ENCODE measurements at places on chromosomes 16 and 17.
A peak's percentile ranks its signal among the peaks of the same experiment; 100 is the strongest.

DNA sequence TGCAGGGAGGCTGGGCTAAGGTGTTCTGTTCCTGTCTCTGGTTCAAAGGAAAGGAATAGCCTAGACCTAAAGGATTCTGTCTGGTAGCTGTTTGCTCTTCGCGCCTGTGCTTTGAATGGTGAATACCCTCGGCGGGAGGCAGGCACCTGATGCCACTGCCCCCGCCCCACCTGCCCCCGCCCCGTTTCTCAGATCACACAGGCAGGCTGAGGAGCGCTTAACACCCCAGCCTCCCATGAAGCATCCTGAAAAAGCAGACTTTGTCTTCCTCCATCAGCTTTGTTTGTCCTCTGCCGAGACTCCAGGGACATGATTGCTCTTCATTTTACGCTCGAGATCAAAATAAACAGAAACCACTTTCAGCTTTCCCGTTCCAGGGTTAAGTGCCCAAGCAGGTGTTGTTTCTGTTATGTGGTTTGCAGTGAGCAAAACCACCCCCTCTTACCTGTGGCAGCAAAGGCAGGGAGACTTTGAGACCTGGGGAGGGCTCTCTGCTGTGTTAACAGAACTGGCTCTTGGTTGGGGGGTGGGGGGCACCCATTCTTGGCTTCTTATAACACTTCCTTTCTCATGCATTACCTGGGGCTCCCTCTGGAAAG lies 452.1 kb downstream of the WWOX start:
- DNase-seq: peak; percentile 34

GRCh38 chr16:51328733-51329132 lies 177.7 kb upstream of the SALL1 start:
- DNase-seq: no peak

DNA sequence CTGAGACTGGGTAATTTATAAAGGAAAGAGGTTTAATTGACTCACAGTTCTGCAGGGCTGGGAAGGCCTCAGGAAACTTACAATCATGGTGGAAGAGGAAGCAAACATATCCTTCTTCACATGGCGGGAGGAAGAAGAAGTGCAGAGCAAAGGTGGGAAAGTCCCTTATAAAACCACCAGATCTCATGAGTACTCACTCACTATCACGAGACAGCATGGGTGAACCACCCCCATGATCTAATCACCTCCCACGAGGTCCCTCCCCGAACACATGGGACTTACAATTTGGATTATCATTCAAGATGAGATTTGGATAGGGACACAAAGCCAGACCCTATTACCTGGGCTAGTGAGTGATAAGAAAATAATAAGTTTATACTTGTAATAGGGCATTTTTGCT lies 70.6 kb upstream of the HS3ST2 start:
- DNase-seq: no peak

- no peak for DNase-seq
Observed at GRCh38 chr17:32335046-32335445, 6.9 kb downstream of the C17orf75 start.

GRCh38 chr17:41521574-41522261 lies 3.0 kb upstream of the KRT15 start:
- no peak for DNase-seq

DNA sequence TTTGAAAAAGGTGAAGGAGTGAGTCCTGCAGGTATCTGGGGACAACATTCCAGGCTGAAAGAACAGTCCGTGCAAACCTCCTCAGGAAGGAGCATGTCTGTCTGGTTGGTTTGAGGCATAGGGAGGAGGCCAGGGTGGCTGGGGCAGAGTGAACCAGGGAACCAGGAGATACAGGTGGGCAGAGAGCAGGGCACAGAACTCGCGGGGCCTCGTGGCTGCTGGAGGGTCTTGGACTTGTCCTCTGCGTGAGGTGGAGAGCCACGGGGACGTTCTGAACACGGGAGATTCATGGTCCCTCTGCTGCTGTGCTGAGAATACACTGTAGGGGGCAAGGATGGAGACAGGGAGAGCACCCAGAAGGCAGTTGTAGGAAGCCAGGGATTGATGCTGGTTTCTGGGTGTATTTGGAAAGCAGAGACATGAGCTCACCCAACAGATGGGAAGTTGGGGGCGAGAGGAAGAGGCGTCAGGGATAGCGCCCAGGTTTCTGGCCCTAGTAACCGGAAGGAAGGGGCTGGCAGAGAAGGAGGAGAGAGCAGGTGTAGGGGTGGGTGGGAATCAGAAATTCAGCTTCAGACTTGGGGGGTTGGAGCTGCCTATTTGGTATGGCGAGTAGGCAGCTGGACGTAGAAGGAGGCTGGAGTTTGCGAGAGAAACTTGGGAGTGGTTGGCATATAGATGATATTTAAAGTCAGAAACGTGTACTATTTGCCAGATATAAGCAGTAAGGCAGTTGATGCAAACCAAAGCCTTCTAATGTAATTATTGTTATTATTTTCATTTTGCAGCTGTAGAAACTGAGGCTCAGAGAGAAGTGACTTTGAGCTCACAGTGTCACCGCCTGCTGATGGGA lies at the start of gene CCL17:
CCL17 (plus strand) TSS at position 803 of the 853 bp plus-strand sequence. CDS start 9,166 bp downstream, outside the sequence.
- DNase-seq: no peak

- no peak for DNase-seq
Observed at GRCh38 chr17:65359016-65359415, 202.4 kb downstream of the AXIN2 start.

DNA sequence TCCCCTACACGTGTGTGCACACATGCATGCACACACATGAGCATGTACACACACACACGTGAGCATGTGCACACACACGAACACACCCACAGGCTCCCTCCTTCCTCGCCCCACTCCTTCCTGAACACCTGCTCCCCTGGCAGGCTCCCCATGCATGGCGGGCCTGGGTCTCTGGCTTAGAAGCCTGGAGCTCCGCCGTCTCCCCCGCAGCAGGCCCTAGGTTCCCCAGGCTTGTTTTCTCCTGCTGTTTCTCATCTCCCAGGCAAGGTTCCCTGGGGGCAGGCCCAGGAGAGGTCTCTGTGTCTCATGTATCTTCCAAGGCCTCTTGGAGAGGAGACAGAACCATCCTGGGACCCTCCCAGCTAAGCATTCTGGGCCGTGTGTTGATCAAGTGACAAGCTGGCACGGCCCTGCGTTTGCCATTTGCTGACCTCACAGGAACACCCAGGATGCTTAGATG lies 202.3 kb upstream of the CIBAR2 start:
- no peak for DNase-seq

GRCh38 chr17:61594294-61594825 lies 3.3 kb upstream of the NACA2 start:
- no peak for DNase-seq

- DNase-seq: peak; percentile 28
Observed at GRCh38 chr17:62778990-62779681, 29.0 kb downstream of the MARCHF10 start.

DNA sequence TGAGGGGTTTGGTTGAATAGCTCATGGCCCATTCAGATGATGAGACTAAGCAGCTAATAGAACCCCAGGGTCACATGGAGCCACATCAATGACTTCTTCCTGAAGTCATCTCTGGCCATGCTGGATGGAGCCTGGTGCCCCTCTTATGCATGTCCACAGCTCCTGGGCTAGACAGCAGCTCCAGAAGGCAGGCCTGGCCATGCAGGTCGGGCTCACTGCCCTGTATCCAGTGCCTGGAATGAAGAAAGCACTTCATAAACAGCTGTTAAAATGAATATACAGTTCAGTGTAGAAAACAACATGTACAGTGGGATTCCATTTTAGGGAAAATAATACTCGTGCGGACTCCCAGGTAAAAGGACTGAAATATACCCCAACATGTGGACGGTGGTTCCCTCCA lies 73.9 kb downstream of the GNAO1 start:
- no peak for DNase-seq

- no peak for DNase-seq
Observed at GRCh38 chr17:37650419-37651003, 7.3 kb upstream of the DDX52 start.

DNA sequence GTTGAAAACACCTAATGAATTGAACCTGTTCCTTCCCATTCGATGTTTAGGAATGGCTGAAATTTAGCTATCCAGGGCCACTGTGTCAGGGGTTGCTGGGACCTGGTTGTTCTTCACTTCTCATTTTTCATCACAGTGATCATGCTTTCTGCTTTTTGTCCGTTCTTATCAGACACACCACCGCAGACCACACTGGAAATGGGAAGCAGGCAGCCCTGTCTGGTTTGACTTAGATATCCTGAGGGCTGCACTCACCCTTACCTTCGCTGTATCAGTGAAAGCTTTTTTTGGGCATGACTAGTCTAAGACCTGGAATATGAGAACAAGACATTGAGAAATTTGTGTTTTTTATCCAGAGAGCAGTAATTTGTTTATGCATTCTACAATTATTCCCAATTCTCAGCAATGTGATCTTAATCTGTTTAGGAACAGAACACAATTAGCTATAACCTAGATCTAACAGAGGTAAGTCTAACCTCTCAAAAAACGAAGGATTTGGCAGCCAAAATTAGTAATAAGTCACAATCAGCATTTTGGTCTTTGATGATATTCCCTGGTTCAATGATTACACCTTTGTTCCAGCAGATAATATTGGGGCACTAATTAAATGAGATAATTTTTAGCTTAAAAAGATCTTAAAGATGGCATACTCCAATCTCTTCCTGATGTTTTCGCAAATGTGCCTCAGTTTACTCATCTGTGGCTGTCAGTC lies 126.0 kb upstream of the GOT2 start:
- no peak for DNase-seq

DNA sequence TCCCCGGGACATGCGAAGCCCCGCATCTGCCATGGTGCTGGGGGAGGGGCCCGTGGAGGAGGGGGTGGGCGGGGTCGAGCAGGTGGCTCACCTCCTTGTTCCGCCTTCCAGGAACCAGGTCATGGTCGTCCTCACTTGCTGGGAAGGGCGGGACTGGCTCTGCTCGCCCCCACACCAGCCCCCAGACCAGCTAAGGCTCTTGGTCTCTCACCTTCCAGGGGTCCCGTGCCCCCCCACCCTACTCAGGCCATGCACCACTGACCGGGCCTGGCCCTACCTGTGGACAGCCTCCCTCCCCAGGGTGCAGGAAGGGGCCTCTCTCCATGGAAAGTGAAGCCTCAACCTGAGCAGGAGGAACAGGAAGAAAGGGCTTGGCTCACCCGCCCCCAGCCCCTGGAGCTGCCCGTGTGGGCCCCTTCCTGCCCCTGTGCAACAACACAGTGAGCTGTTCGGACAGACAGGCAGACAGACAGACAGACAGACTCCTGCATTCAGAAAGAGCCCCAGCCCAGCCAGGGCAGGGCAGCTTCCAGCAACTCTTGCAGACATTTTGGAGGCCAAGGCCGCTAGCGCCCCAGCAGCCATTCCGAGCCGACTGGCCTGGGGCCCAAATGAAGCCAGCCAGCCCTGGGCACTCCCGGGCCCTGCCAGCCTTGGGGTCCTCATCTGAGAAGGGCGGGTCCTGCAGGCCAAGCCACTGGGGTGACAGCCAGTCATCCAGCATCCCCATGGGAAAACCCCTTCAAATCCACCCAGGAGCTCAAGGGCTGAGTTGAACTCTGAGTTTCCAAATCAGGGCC lies 8.1 kb upstream of the KREMEN2 start:
- no peak for DNase-seq

DNA sequence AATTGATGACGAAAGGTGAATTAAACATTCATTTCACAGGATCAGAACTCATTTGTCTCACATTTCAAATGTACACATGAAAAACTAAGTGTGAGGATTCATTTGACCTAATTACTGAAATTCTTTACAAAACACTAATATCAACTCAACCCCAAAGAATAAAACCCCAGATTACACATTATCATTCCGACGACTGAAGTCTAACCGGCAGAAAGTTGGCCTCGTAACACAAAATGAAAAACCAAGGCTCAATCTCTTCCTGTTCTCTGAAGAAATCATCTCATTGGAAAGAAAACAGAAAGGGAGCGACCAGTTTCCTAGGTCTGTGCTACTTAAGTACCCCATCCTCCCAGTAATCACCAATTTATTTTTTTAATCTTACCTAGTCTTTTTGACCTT lies 1.8 kb downstream of the JPT1 start:
- no peak for DNase-seq

DNA sequence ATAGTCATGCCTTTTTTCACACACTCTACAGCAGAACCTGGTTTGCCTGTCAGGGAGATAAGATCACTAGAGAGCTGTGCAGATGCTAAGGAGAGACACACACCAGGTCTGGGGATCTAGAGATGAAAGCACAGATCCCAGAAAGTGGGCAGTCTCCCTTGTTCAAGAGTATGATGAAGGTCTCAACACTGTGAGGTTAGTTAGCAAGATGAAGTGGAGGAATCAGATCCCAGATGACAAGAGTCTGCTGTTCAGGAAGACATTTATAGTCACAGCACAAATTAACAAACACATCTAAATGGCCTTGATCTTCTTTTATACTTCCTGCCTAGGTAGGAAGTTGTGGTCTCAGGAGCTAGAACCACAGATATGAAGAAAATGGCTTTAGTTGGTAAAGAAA lies 23.4 kb upstream of the SKAP1 start:
- DNase-seq: no peak

DNA sequence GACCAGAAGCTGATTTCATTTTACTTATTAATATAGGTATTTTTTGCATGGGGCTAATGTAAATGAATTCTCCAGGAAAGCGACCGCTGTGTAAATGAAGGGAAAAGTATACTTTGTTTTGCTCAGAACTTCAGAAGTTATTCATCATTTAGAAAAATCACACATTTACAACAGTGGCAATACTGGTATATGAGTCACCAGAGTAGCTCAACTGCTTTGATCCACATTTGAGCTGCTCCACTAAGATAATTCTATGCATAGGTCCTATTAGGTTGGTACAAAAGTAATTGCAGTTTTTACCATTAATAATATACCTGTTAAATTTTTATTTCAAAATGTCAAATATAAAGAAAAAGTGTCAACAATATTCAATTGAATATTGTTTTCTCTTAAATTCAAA lies 22.9 kb upstream of the DYNLRB2 start:
- no peak for DNase-seq

DNA sequence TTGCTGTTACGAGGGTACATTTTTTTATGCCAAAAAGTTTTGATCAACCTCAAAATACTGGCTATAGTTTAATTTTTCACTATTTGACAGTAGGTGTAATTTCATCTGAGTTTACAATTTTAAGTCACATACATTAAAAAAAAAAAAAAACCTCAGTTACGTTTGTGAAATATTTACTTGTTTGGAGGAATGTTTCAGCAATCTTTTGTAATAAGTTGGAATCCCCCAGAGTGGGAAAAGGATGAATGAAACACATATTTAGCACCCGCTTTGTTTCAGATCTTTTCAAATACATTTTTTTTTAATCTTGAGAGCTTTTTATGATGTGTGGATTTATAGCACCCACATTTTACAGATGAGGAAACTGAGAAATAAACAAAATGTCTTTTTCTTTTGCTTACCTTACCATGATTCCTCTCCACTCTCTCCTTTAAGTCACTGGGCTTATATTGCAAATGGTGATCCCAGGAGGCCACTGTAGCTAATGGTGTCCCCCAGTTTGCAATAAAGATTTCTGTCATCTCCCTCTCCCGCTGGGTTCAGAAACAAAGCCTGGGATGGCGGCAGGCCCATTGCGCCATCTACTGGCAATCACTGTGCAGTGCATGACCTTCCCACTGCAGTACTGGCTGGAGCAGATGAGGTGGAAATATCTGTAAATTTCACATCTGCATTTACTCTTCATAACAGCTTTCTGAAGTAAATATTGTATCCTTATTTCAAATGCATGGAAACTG lies 27.7 kb downstream of the TBC1D3B start:
- peak; percentile 19 for DNase-seq

Data from NCI-H2227 treated with DMSO at 0.1 percent for 48 hours (cell line).